ENCODE measurements at places on chromosomes 12 and 14.

- no peak for DNase-seq
These were observed 1.7 kb upstream of the PUS1 start for GRCh38 chr12:131927110-131928079.

DNA sequence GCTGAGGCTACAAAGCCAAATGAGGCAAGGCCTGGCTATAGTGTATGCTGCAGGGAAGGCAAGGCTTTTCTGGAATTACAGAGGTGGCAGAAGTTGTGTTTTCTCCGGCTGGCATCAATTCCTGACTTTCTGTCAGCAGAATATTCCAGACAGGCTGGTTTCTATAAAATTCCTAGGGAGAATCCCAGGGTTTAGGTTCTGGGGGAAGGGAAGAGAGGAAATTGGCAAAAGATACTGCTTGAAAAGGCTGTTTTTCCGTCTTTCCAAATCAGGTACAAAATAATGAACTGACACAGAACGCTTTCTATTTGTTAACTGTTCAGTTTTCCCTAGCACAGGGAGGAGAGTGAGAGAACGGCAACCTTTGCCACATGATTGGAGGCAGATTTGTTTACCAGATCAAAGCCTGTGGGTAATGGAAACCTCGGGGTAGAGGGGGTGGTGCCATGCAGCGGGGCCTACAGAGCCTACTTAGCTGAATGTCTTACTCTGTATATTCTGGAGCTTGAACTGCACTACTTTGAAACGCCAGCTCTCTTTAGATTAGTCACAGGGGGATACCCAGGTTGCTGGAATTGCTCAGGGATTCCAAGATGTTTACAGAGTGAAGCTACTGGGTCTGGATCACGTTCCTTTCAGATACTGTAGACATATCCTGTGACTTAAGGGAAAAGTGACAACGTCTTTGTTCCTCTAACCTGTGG is 65.8 kb upstream of the DACT1 start:
- DNase-seq: no peak

GRCh38 chr12:87690236-87690810 is 338.9 kb downstream of the C12orf50 start:
- DNase-seq: no peak

GRCh38 chr14:60563113-60563512 is 54.2 kb downstream of the SIX6 start:
- DNase-seq: no peak

- no peak for DNase-seq
These were observed 16.7 kb upstream of the FAM234B start for GRCh38 chr12:13027508-13027907.

Measured in colonic mucosa (tissue), 4 donors.